ENCODE measurements at places on chromosomes 7 and 10.

DNA sequence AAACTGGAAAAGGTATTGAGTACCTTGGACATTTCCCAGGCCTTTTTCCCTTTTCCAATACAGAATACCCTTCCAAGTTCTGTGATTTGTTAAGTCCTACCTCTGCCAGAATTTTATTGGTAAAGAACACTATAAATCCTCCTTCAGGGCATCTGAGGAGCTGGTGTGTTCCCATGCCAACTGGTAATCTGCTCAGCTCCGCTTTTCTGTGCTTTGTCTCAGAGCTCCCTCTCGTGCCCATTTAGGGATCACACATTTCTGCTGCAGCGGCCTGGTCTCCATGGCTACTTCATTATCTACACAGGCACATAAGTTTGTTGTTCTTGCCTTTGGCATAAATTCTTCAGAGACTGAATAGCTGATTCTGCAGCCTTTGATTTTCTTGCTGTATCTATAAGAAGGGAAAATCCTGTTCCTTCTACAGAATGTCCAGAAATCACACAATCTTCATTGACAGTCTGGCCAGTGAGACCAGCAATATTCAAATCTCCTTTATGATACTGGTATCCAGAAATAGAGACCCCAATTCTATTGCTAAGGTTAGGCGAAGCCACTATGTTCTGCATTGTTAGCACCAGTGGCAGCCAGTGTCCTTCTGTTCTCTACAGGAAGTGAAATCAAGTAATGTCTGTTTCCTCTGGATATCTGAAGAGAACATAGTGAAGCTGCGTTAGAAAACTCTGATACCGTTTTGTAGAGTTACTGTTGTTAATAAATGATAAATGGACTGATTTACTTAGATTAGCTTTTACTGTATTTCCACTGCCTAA is 51.9 kb downstream of the DENND11 start:
- peak; percentile 13 for DNase-seq

DNA sequence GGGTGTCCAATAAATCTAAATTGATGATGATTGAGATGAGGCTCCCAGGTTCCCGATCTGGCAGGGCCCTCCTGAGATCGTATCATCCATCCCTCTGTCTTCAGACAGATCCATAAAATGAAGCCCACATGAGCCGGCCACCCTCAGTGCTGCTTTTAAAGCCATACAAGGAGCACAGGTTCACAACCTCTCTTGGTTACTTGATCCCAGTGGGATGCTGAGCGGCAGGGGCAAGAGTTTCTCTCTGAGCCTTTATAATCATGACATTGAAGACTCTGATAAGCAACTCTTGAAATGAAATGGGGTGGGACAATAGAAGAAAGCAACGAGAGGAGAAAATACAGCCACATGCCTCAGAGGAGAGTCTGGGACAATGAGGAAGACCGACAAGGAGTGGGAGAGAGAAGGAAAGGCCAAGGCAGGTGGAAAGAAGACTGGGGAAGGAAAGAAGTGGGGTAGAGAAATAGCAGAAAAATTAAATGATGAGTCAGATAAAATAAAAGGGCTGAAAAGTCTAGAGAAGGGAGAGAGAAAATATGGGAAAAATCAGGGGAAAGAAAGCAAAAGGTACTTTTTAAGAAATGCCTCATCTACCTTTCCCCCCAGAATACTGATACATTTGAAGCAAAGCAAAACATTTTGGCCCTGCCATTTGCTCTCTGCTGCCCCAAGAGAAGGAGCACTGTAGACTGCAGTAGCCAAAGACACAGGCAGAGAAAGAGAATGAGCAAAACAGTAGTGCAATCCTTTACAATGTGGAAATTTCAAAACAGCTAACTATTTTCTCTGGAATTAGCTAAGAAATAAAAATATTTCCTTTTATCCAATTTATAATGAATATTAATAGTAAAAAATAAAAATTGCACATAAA is 14.6 kb downstream of the GBX1 start:
- no peak for DNase-seq

DNA sequence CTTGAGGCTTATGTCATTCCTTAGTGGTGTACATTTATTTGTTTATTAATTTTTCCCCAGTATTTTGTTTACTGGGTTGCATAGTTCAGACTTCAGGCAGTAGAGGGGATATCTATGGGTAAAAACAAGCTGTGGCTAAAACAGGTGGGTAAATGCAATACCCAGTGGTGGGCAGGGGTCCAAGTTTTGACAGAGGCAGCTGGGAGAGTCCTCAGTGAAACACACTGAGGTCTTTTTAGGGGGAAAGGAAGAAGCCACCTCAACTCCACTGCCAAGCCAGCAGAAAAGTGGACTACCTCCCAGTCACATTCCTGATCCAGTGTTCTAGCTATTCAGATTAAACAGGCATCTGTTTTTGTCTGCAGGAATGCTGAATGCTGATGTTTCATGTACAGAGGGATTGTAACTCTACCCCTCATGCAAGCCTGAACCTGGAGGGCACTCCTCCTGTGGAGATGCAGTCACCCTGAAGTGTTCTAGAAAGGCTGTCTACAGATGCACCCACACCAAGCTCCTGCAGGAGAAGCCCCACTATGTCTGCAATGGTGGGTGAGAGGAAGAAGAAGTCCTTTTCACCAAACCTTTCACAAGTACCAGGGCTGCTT is 757.8 kb downstream of the INHBA start:
- DNase-seq = no peak

- no peak for DNase-seq
Observed at GRCh38 chr7:48537561-48537960, 366.3 kb downstream of the ABCA13 start.

DNA sequence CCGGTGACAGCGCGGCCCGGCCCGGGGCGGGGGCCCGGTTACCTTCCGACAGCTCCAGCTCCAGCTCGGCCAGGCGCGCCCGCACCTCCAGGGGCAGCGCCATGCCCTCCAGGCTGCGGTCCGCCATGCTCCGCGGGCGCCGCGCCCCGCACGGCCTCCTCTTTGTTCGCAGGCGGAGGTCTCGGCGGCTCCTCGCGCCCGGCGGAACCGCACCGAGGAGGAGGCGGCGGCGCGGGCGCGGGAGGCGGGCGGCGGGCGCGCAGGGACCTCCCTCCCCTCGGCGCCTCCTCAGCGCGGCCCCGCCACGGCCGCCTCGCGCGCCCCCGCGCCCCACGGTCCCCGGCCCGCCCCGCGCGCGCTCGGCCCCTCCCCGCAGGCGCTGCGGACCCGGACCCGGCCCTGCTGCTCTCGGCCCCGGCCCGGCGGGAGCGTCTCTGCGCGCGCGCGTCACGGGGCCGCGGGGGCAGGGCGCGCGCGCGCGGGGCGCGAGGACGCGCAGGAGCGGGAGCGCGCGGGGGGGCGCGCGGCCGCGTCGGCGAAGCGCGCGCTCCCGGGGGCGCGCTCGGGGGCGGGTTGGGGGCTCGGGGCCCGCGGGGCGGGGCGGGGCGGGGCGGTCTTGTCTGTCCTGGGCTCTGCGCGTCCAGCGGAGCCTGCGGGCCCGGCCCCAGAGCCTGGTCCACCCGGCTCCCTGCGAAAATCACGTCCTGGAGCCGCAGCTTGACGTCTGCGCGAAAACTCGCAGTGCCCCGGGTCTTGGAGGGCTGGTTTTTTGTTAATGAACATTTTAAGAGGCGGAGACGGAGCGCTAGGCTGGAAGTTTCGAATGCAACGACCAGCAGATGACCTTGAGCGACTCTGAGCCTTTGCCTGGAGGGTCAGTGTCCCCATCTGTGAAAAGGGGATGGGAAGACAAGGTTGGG is at the start of gene DIP2C:
DIP2C (minus strand) TSS at position 217 of the 920 bp plus-strand sequence; CDS start at position 127, 90 bp downstream.
- DNase-seq = no peak

DNA sequence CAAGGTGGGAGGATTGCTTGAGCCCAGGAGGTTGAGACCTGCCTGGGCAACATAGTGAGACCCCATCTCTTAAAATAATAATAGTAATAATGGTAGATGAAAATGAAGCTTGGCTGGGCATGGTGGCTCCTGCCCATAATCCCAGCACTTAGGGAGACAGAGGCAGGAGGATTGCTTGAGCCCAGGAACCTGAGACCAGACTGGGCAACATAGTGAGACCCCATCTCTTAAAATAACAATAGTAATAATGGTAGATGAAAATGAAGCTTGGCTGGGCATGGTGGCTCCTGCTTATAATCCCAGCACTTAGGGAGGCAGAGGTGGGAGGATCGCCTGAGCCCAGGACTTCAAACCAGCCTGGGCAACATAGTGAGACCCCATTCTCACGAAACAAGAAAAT is 49.5 kb upstream of the LMTK2 start:
- DNase-seq = no peak

- no peak for DNase-seq
Observed at GRCh38 chr10:21975378-21975990, 28.0 kb downstream of the DNAJC1 start.
